Left lobe of liver (tissue), 2 donors: ENCODE measurements at places on chromosomes 13 and 19.

DNA sequence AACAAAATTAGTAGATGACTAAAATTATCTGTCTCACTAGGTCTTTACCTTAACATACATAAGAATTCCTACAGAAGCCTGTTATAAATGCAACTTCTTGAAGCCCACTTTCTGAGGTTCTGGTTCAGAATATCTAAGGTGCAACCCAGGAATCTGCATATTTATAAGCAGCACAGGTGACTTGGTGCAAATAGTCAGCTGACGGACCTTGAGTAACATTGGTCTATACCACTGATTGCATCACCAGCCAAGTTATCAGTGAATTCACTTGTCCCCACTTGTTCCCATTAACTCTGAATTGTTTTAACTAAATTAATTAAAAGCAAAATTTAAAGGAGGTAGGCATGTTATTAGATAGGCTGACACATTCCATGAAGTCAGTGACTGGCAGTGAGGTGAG is 109.9 kb downstream of the FRY start:
- no peak for DNase-seq

DNA sequence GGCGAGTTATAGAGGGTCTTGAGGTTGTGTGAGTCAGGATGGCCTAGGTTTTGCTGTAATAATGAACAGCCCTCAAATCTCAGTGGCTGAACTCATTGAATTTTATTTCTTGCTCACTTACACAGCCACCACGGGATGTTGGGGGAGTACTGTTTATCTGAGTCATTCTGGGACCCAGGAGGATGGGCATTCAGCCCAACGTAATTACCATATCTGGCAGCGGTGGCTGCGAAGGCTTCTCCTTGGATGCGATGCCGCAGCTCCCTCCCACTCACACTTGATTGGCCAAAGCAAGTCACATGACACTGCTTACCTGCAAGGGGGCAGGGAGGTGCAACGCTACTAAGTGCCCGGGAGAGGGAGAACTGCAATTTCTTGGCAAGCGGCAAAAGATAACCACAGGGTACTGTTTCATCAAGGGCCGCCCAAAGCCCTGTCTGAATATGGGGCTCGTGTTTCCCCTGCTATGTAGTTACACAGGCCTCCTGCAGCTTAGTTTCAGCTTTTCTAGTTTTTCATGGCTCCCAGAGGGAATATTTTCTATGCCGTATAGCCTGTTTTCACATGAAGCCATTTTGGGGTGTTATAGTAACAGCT is 19.9 kb downstream of the ZSWIM9 start:
- DNase-seq = no peak

GRCh38 chr13:71754407-71754974 is 112.5 kb downstream of the DACH1 start:
- no peak for DNase-seq

GRCh38 chr13:112346173-112346898 is 29.8 kb upstream of the SPACA7 start:
- no peak for DNase-seq

DNA sequence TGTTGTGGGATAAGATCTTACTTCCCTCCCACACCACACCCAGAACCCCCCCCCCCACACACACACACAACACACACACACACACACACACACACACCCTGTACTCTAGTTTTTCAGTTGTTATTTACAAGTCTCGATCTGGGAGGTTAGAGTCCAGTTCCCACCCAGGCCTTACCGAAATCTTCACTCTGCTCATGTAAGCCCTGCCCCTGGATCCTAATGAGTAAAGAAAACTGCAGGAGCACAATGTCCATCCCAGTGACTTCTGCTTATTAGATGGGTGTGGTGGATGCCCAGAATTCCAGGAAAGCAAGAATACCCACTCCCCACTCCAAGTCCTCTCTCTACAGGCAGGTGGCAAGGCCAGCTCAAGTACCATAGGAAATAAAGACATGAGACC is 23.0 kb downstream of the STARD13 start:
- DNase-seq = no peak

GRCh38 chr13:40271931-40272775 is 394.3 kb downstream of the FOXO1 start:
- no peak for DNase-seq

DNA sequence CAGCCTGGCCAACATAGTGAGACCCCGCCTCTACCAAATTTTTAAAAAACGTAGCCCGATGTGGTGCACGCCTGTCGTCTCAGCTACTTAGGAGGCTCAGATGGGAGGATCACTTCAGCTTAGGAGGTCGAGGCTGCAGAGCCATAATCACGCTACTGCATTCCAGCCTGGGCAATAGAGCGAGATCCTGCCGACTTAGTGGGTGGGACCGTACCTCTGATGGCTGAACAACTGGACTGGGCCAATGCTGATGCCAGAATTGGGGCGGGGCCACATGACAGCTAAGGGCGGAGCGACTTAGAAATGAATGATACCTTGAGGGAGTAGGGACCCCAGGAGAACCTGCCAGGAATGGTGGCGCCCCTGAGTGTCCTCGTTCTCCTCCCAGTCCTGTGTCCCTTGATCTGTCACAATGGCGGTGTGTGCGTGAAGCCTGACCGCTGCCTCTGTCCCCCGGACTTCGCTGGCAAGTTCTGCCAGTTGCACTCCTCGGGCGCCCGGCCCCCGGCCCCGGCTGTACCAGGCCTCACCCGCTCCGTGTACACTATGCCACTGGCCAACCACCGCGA is 3.6 kb downstream of the LTBP4 start:
- no peak for DNase-seq

- DNase-seq = no peak
These were observed 23.4 kb upstream of the GATAD2A start for GRCh38 chr19:19382118-19382517.

GRCh38 chr13:59745392-59745788 is 418.3 kb downstream of the DIAPH3 start:
- no peak for DNase-seq
